ENCODE measurements at places on chromosomes 4 and X.

GRCh38 chr4:142817442-142817841, 28.7 kb downstream of the INPP4B start:
- peak; percentile 54 for DNase-seq

- no peak for DNase-seq
Measured at GRCh38 chr4:162847945-162848549, 318.6 kb downstream of the NAF1 start.

GRCh38 chr4:4759232-4759631, 100.2 kb upstream of the MSX1 start:
- no peak for DNase-seq

GRCh38 chrX:48945517-48946348, 11.7 kb downstream of the OTUD5 start:
- peak; percentile 65 for DNase-seq

- DNase-seq = no peak
Measured at GRCh38 chr4:78410676-78411075, 140.9 kb upstream of the ANXA3 start.

GRCh38 chrX:44904542-44905115, 31.6 kb downstream of the KDM6A start:
- no peak for DNase-seq

GRCh38 chrX:118595501-118596042, 100.0 kb downstream of the DOCK11 start:
- no peak for DNase-seq

GRCh38 chr4:6264225-6264540, 5.5 kb upstream of the WFS1 start:
- DNase-seq = peak; percentile 28

- DNase-seq = no peak
Measured at GRCh38 chr4:186771624-186772023, 48.0 kb upstream of the FAT1 start.

DNA sequence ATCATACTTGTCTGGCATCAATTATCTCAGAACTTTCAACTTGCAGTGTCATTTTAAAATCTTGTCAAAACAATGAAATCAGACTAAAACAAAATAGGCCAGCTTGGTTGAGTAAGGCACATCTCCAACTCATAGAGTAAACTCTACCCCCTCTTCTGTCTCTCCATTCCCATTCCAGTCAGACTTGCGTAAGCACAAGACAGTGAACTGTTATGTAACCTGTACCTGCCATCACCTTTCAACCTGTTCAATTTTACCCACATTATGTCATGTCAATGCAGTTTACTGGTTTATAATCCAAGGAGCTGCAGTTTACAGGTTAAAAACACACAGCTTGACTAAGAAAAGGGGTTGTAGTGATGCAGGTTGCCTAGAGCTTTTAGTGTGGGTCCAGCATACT, 8.3 kb downstream of the CDX4 start:
- no peak for DNase-seq

- no peak for DNase-seq
Measured at GRCh38 chr4:18022572-18023050, 1.1 kb upstream of the LCORL start.

DNA sequence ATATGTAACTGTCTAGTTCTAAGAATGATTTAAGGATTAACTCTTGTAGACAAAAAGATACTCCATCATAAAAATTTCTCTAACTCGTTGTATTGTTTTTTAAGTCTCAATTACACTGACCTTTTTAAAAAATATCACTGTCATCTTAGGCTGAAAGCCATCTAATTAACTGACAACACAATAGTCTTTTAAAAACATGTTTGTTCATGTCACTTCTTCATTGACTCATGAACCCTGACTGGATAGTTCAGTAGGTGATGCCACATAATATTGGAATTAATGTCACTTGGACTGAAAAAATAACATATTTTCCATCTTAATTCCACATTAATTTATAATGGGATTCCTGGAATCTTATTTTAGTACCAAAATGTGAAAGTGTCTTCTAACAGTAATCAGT, 179.3 kb downstream of the ADGRL3 start:
- DNase-seq = no peak

DNA sequence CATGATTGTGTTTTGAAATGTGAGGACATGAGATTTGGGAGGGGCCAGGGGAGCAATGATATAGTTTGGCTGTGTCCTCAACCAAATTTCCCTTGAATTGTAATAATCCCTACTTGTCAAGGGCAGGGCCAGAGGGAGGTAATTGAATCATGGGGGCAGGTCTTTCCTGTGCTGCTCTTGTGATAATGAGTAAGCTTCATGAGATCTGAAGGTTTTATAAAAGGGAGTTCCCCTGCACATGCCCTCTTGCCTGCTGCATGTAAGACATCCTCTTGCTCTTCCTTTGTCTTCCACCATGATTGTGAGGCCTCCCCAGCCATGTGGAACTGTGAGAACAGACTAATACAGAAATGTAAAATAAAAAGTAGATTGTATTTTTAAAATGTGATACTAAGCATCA, 1294.9 kb downstream of the ADGRL3 start:
- DNase-seq = no peak

GRCh38 chr4:189200353-189200752, 740.3 kb upstream of the FRG1 start:
- DNase-seq = no peak
